ENCODE measurements at places on chromosomes 7 and 10.

DNA sequence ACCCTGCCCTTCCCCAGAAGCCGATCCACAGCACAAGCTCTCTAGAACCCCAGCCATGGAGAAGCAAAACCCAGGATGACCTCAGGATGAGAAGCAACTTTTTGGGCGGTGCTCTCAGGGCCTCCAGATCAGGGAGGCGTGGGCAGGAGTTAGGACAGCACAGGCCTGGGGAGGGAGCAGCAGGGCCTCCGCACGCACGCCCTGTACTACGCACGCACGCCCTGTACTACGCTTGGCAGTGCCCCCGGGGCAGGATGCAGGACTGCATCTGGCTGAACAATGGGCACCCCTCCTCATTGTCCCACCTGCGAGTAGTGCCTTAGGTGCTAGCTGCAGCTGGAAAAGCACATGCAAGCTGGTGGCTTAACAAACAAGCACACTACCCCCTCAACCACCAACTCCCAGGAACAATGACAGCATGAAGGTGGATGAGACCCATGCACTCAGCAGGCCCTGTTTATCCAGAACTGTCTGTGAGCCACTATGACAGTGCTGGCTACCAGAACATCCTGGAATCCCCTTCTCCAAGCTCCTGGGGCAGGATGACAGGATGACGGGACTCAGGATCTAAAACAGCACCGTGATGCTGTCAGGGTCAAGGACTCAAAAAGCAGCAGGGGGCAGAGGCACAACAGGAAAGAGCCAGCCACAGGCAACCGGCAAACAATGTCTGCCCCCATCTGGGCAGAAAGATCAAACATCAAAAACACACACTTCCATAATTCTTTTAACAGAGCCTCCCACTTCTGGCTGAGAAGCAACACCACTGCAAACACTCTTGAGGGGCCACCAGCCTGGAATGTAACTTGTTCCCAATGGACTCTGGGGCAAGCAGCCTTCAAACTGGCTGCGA is 11.8 kb downstream of the PODXL start:
- no peak for DNase-seq

- DNase-seq = no peak
Measured at GRCh38 chr7:121873289-121874194, 581 bp downstream of the PTPRZ1 start.

GRCh38 chr7:128881458-128882125 is 18.9 kb downstream of the ATP6V1F start:
- no peak for DNase-seq

GRCh38 chr10:35498693-35499092 is 106.4 kb upstream of the GJD4 start:
- DNase-seq = no peak

DNA sequence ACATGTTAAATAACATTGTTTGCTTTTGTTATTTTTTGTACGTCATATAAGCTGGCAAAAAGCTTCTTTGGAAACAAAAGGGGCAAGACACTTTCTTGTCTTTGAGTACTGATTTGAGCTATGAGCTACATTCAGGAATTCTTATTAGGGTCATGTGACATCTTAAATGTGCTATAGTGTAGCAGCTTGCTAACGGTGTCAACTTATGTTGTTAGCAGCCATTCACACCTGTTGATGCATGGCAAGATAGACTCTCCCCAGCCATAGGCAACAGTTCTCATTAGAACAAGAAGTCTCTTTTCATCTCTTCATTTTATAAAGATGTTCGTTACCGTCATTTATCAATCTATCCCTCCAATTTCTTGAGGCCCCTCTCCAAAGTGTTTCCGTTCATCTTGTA is 213.7 kb downstream of the CSTF2T start:
- DNase-seq = no peak

- DNase-seq = peak; percentile 85
Measured at GRCh38 chr10:113854013-113854760, at the start of the genes DCLRE1A and NHLRC2. DCLRE1A (minus strand) TSS chr10:113854082; CDS start chr10:113853182, 900 bp downstream. NHLRC2 (plus strand) TSS chr10:113854661; CDS start chr10:113854873, 212 bp downstream.

GRCh38 chr7:26153823-26154783 is 2.1 kb downstream of the NFE2L3 start:
- DNase-seq = peak; percentile 82

DNA sequence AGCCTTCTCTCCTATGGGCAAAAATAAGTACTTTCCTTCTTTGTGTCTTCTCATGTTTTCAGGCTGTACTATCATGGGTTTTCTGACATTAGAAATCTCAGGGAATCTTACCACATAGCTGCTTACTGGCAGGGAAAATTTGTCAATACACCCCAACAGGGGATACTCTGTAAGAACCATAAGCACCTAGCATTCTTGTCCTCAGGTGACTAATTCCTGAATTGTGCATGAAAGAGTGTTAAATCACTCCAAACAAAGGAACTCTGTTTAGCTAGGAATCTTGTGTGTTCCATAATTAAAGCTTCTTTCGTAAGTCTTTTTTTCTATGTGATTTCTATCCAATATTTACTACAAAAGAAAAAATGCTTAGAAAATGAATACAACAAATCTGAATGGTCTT is 206.7 kb upstream of the POT1 start:
- DNase-seq = no peak

GRCh38 chr7:84389242-84389641 is 194.7 kb upstream of the SEMA3A start:
- DNase-seq = no peak

DNA sequence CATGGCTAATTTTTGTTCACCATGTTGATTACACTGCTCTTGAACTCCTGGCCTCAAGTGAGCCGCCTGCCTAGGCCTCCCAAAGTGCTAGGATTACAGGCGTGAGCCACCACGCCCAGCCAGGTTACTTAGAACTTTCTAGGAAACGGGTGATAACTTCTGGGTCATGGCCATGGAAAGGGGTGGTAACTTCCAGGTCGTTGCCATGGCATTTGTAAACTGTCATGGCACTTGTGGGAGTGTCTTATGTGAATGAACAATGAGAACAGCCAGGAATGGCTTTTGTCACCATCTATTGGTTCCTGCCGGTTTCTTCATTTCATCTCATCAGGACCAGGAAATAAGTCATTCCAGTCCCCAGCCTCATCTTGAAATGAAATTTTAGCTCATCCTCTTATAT is 120.9 kb downstream of the SLC16A9 start:
- DNase-seq = no peak

DNA sequence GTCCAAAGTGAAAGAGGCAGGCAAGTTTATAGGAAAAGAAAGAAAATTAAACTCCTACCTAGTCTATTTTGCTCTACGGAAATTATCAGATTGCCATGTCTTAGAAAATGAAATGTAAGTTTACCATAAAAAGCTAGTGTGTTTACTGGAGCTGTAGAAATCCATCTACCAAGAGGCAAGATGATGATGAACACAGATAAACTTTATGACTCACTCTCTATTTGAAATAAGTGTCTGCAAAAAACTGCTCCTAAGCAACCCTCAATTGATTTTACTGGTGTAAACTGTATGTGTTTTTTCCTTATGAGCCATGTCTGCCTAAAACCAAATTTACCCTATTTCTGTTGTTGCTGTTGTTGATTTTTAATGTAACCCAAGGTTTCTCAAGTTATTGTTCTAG is 73.8 kb upstream of the TMEM106B start:
- no peak for DNase-seq

DNA sequence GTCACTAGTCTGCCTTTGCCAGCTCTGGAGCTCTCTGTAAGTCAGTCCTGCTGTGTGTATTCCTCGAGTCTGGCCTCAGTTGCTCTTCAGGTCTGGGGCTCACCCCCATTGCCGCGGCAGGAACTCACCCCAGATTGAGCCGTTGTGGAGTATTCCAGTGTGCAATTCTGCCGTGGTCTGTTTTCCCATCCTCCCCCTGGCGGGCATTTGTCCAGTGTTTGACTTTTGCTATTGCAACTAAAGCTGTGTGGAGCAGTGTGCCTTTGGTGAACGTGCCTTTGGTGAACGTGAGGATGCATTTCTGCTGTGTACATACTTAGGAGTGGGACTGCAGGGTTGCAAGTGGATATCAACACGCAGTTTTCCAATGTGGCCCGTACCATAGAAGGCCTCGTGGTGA is 134.5 kb downstream of the FAM53B start:
- DNase-seq = no peak

DNA sequence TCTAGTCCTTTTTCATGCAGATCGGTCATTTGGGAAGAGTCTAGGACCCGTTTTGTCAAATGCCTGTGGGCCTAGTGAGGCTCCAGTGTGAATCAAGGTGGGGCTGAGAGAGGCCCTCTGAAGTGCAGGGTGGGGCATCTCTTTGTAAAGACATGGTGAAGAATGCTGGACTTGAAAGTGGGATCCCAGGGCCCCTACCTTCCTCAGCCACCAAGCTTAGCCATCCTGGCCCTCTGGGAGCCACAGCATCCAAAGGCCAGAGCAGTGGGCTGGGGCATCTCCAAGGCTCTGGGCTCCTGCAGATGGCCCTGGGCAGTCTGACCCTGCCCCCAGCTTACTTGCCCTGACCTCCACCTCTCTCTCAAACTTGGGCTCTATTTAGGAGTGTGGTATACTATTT is 78.5 kb downstream of the ADCY1 start:
- DNase-seq = no peak

DNA sequence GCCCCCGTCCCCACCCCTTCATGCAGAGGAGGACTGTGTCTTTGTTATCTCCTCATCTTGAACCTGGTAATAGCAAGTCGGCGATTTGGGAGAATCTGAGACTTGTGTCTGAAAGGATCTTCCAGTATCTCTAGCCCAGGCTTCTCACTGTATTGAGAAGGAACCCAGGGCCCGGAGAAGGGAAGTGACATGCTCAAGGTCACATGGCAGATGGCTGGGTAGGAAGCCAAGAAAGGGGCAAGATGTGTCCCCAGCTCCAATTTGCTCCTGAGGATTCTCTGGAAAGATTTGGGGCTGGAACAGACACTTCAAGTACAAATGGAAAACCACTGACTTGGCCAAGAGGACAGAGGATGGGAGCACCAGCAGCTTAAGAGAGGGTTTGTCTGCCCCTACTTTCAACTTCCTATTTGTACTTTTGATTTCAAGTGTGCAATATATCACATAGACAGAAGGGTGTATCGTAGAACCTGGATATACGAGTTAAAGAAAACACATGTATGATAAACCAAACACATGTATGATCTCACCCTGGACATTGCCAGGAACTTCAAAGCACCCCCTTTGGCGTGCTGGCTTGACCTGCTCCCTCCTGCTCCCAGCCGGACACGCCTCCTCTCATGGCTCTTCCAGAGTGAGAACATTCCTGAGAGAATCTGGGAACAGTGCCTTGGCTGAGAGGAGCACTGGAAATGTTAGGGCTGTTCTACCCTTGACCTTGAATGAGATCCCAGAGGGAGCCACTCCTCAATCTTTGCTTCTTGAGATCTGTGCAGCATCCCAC is 79.7 kb downstream of the CDH23 start:
- peak; percentile 25 for DNase-seq

- DNase-seq = no peak
Measured at GRCh38 chr10:34006471-34006870, 672.0 kb upstream of the NRP1 start.

DNA sequence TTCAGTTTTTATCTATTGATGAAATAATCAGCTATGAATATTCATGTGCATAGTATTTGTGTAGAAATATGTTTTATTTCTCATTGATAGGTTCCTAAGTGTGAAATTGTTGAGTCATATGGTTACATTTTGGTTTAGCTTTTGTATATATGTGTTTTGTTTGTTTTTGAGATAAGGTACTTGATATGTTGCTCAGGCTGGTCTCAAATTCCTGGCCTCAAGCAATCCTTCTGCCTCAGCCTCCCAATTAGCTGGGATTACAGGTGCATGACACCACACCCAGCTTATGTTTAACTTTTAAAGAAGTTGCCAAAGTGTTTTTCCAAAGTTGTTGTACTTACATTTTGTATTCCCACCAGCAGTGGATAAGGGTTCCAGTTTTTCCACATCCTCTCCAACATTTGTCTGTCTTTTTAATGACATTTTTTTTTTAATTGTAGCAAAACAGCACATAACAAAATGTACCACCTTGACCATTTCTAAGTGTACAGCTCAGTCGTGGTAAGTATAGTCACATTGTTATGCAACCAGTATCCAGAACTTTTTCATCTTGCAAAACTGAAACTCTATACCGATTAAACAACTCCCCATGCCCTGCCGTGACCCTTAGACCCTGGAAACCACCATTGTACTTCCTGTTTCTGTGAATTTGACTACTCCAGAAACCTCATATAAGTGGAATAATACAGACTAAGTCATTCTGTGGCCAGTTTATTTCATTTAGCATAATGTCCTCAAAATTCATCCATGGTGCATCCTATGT is 12.6 kb upstream of the UBE2D1 start:
- peak; percentile 42 for DNase-seq

DNA sequence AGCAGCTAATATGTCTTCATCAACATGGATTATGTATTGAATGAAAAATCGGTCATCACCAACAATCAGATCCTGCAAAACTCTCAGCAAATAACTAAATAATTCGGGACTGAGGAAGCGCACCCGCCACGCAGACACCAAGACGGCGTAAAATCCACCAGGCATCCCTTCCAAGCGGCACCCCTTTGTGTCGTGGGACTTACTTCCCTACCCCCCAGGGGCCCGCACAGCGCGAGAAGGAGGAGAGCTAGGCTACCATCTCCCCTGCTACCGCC is 721 bp downstream of the ARL3 start:
- no peak for DNase-seq

GRCh38 chr7:44395067-44395466 is 69.7 kb upstream of the CAMK2B start:
- no peak for DNase-seq

DNA sequence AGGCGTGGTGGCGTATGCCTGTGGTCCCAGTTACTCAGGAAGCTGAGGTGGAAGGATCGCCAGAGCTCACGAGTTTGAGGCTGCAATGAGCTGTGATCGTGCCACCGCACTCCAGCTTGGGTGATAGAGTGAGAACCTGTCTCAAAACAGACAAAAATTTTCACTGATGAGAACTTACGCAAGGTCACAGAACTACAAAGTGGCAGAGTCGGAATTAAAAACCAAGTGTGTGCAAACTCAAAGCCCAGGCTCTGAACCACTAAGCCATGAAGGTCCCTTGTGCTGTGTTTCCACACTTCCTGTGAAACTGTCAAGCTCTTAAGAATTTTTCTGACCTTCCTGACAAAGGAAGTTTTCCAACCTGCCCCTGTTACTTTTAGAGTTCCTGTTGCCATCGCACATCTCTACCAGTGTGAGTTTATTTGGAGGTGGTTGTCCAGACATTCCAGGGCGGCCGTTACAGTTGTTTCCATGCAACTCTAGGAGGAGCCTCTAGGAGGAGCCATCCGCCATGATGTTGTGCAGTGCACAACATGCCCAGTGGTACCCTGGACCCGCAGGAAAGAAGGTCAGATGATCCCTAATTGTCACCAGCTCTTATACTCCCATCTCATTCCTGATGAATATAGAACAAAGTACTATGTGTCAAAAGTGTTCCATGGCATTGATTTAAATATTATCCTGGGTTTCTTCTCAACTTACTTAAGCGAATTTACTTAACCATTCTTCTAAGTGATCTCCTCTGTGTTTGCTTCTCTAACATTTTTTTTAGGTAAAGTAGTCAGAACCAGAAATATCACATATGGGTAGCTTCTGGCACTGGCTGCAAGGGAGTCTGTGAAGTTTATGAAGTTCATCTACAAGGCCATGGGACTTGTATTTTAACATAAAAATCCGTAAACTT is 49.0 kb upstream of the LYZL1 start:
- no peak for DNase-seq

GRCh38 chr10:125123476-125124114 is 36.8 kb downstream of the CTBP2 start:
- DNase-seq = peak; percentile 90

- peak; percentile 39 for DNase-seq
Measured at GRCh38 chr10:69057261-69057950, 30.5 kb upstream of the SRGN start.

- no peak for DNase-seq
Measured at GRCh38 chr7:132544025-132544424, 32.2 kb downstream of the PLXNA4 start.

All from transverse colon (tissue), 4 donors.